Immature natural killer cell (primary cell): ENCODE measurements at places on chromosomes 5 and 9.
A peak's percentile ranks its signal among the peaks of the same experiment; 100 is the strongest.

DNA sequence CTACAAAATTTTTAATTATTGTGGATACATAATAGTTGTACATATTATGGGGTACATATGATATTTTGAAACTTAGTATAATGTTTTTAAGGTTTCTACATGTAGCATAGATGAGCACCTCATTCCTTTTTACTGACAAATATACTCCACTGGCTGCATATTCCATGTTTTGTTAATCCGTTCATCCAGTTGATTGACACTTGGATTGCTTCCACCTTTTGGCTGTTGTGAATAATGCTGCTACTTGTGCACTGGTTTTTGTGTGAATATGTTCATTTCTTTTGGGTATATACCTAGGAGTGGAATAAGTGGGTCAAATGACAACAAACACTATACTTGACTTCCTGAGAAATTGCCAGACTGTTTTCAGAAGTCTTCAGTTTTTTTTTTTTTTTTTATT lies 2.8 kb upstream of the ENTREP1 start:
- no peak overlapping the region for H3K27ac ChIP-seq
- no peak for DNase-seq
- H3K36me3 ChIP-seq, result no peaks in the 10 kb centered on the region
- no peak overlapping the region for H3K4me3 ChIP-seq
- H3K4me1 ChIP-seq, result peaks cover 3% of the 10 kb centered on the region
- H3K27me3 ChIP-seq, result peaks cover 12% of the 10 kb centered on the region

GRCh38 chr5:21398511-21398910 lies 1410.5 kb upstream of the CDH18 start:
- H3K27me3 ChIP-seq, result no peaks in the 10 kb centered on the region
- H3K27ac ChIP-seq, result no peak overlapping the region
- H3K4me1 ChIP-seq, result no peaks in the 10 kb centered on the region
- DNase-seq, result no peak

- H3K4me1 ChIP-seq, result peaks cover 3% of the 10 kb centered on the region
- peaks cover 21% of the 10 kb centered on the region for H3K36me3 ChIP-seq
- H3K27me3 ChIP-seq, result peaks cover 2% of the 10 kb centered on the region
- DNase-seq, result no peak
- H3K27ac ChIP-seq, result peak overlapping the region; percentile 24
- H3K4me3 ChIP-seq, result no peak overlapping the region
Measured at GRCh38 chr5:131719564-131719963, 77.3 kb downstream of the FNIP1 start.

GRCh38 chr9:98978231-98978681 lies 34.5 kb downstream of the COL15A1 start:
- no peak overlapping the region for H3K27ac ChIP-seq
- DNase-seq, result no peak
- H3K36me3 ChIP-seq, result no peaks in the 10 kb centered on the region

DNA sequence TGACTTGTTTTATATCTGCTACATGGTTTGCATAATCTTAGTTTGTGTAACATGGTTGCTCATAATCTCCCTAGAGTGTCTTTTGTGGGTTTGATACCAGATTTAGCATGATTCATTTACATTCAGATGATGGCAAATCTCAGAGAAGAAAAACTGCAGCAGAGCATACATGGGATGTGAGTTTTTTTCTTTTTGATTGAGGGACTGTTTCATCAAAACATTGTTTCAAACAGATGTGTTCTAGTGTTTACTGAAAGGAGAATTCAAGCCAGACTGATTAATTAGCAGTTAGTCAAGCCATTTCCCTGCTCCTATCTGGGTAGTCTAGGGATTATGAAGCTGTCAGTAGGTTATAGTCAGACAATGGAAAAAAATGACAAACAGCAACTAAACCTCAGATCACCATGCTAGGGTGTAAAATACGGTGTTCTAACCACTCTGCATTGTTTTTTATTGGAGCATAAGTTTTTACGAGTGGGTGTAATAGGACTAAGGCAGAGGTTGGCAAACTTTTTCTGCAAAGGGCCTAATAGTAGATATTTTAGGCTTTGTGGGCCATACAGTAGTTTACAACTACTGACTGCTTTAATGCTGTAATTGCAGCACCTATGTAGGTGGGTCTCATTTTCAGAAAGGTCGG lies 10.5 kb upstream of the GDNF start:
- no peaks in the 10 kb centered on the region for H3K36me3 ChIP-seq
- DNase-seq, result no peak

DNA sequence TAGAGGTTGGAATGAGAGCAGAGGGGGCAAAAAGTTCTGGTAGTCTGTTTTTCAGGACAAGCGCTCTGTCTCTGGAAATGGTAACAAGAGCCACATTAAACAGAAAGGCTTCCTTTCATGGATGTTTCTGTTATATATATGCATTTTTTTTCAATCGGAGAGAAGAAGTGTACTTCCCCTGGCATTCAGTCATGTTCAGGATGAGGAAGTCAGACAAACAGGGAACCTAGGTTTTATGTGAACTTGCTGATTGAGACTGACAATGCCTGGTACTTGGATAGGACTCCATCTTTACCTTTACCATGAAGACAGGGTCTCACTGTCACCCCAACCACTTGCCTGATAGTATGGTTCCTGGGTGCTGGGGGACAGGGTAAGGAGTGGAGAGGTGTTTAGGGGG lies 30.1 kb upstream of the ZBED3 start:
- H3K27me3 ChIP-seq, result peaks cover 2% of the 10 kb centered on the region
- no peaks in the 10 kb centered on the region for H3K36me3 ChIP-seq
- no peak for DNase-seq
- no peak overlapping the region for H3K4me3 ChIP-seq
- no peaks in the 10 kb centered on the region for H3K4me1 ChIP-seq

- no peak for DNase-seq
- no peak overlapping the region for H3K4me3 ChIP-seq
- H3K27me3 ChIP-seq, result peaks cover 1% of the 10 kb centered on the region
- H3K4me1 ChIP-seq, result no peaks in the 10 kb centered on the region
- H3K36me3 ChIP-seq, result no peaks in the 10 kb centered on the region
Measured at GRCh38 chr9:130901498-130902203, 5.0 kb upstream of the QRFP start.

GRCh38 chr5:101932599-101932998 lies 363.5 kb downstream of the SLCO4C1 start:
- DNase-seq, result no peak
- H3K27ac ChIP-seq, result no peak overlapping the region
- H3K4me3 ChIP-seq, result no peak overlapping the region
- no peaks in the 10 kb centered on the region for H3K4me1 ChIP-seq

GRCh38 chr5:172926796-172927195 lies 32.4 kb upstream of the RPL26L1 start:
- peaks cover 2% of the 10 kb centered on the region for H3K27me3 ChIP-seq
- H3K4me1 ChIP-seq, result peaks cover 1% of the 10 kb centered on the region
- peaks cover 26% of the 10 kb centered on the region for H3K36me3 ChIP-seq
- H3K4me3 ChIP-seq, result no peak overlapping the region

DNA sequence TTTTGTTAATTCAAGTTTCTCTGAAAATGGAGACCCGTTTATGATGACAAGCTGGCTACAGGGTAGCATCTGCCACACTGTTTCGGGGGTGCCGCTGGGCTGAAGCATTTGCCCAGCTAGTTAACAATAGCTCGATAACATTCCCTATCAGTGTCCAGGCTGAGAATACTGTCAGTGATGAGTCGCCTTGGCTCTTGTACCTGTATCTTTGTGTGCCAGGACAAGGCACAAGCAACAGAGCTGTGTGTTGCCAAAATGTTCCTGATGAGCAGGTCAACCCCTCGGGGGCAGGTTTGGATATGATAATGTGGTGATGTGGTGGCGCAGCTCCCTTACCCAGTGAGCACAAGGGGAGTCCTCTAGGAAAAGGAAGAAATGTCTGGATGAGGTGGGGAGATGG lies 7.0 kb downstream of the TGFBI start:
- H3K27ac ChIP-seq, result peak overlapping the region; percentile 12
- H3K4me1 ChIP-seq, result peaks cover 36% of the 10 kb centered on the region
- H3K36me3 ChIP-seq, result no peaks in the 10 kb centered on the region

DNA sequence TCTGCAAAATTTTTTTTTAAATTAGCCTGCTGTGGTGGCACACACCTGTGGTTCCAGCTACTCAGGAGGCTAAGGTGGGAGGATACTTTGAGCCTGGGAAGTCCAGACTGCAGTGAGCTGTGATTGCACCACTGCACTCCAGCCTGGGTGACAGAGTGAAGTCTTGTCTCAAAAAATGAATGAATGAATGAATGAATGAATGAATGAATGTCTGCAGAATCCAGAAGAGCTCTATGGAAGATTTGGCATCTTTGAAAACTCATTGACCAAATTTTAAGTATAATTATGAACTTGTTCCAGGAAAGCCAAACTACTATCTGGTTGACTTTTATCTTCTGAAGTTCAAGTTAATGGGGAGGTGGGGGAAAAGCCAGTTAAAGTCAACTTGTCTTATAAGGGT lies 94.2 kb upstream of the ERBIN start:
- DNase-seq, result no peak
- peaks cover 2% of the 10 kb centered on the region for H3K27me3 ChIP-seq
- H3K4me3 ChIP-seq, result no peak overlapping the region
- no peaks in the 10 kb centered on the region for H3K4me1 ChIP-seq
- H3K27ac ChIP-seq, result no peak overlapping the region

- H3K36me3 ChIP-seq, result no peaks in the 10 kb centered on the region
- H3K27ac ChIP-seq, result no peak overlapping the region
- no peak overlapping the region for H3K4me3 ChIP-seq
- peaks cover 3% of the 10 kb centered on the region for H3K4me1 ChIP-seq
- H3K27me3 ChIP-seq, result peaks cover 2% of the 10 kb centered on the region
Measured at GRCh38 chr5:88979244-88979643, 96.3 kb upstream of the MEF2C start.

DNA sequence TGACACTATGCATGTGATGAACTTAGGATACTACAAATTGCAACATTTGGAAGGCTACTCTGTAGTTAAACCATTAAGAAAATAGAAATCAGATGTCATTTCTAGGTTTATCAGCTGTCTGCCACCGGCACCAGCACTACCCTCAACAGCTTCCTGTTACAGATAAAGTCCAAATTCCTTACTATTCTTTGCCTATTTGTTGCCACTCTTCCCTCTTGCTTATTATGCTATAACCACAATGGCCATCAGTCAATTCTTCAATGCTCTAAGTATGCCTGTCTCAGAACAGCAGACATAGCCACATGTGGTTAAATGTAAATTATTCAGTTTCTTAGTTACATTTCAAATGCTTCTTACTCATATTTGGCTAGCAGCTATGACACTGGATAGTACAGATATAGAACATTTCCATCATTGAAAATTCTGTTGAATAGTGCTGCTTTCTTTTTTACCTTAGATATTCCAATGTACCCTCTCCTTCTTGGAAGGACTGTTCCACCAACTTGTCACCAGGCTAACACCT lies 21.0 kb downstream of the DHX29 start:
- peaks cover 20% of the 10 kb centered on the region for H3K36me3 ChIP-seq
- H3K27ac ChIP-seq, result no peak overlapping the region
- DNase-seq, result no peak
- no peak overlapping the region for H3K4me3 ChIP-seq
- H3K27me3 ChIP-seq, result no peaks in the 10 kb centered on the region
- H3K4me1 ChIP-seq, result no peaks in the 10 kb centered on the region

GRCh38 chr5:42750507-42750906 lies 6.1 kb upstream of the CCDC152 start:
- H3K4me1 ChIP-seq, result peaks cover 8% of the 10 kb centered on the region
- no peaks in the 10 kb centered on the region for H3K27me3 ChIP-seq
- H3K36me3 ChIP-seq, result no peaks in the 10 kb centered on the region
- no peak overlapping the region for H3K27ac ChIP-seq
- DNase-seq, result no peak

GRCh38 chr5:97191893-97192292 lies 8.8 kb upstream of the RIOK2 start:
- peaks cover 6% of the 10 kb centered on the region for H3K27me3 ChIP-seq
- no peaks in the 10 kb centered on the region for H3K4me1 ChIP-seq
- no peak for DNase-seq
- no peaks in the 10 kb centered on the region for H3K36me3 ChIP-seq
- no peak overlapping the region for H3K27ac ChIP-seq

- no peak overlapping the region for H3K4me3 ChIP-seq
- peaks cover 6% of the 10 kb centered on the region for H3K36me3 ChIP-seq
- peaks cover 1% of the 10 kb centered on the region for H3K27me3 ChIP-seq
- no peak for DNase-seq
Measured at GRCh38 chr5:17156463-17156862, 61.0 kb upstream of the BASP1 start.

DNA sequence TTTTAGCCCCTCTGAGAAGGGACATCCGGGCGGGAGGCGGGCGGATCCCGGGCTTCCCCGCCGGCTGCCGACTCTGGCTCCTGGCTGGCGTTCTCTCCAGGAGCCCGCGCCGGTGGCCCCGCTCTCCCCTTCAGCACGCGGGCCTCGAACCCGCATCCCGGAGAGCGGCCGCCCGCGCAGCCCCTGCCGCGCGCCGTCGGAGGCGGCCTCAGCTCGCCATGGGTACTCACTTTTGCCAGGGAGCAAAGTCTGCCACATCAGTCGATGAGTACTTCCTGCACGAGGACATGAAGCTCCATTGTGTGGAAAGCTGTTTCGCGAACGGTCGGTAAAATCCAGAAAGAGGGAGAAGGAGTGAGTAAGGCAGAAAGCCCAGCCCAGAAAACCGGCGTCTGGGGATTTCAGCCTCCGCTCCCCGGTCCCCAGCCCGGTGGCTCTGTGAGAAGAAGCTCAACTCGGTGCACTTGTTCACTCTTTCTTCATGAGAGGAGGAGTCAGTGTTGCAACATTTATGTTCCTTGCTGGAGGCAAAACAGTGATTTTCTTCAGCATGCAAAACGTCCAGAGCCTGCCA lies at the start of gene PRLR:
Gene PRLR, minus strand, starts transcription at position 450 of the 574 bp plus-strand sequence. CDS start 140,867 bp downstream, outside the sequence.
- H3K36me3 ChIP-seq, result no peaks in the 10 kb centered on the region
- H3K4me3 ChIP-seq, result no peak within 1 kb of the TSS
- no peak for DNase-seq
- peaks cover 8% of the 10 kb centered on the region for H3K27me3 ChIP-seq

DNA sequence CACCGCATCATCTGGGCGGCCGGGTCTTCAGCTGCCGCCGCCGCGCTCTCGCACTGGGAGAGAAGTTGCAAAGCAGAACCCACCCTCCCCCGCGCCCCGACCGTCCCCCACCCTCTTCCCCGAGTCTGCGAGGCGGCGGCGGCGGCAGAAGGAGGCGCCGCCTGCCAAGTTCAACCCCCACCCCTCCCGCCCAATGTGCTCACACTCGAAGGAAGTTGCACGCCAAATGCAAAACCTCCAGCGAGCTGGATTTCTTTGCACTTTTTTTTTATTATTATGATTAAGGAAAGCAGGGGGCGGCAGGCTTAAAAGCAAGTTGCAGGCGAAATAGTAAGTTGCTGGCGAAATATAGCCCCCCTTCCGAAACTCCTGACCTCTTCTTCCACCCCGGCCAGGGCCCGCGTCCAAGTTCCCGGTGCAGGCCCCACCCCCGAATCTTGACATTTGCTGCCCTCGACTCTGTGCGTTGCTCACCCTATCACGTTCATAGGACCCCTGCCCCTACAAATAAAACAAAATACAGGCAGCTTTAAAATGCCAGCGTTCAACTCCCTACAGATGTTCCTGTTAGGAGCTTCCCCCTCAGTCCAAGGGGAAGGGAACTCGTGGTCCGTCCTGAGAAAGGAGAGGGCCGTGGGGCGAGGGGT lies 1.1 kb upstream of the NR3C1 start:
- H3K27me3 ChIP-seq, result peaks cover 20% of the 10 kb centered on the region
- H3K27ac ChIP-seq, result peak overlapping the region; percentile 100
- peak overlapping the region; percentile 97 for H3K4me3 ChIP-seq
- DNase-seq, result no peak

GRCh38 chr9:14081745-14082144 lies 232.2 kb downstream of the NFIB start:
- no peak overlapping the region for H3K4me3 ChIP-seq
- H3K4me1 ChIP-seq, result no peaks in the 10 kb centered on the region
- no peak for DNase-seq

- H3K27ac ChIP-seq, result no peak overlapping the region
- no peaks in the 10 kb centered on the region for H3K4me1 ChIP-seq
- H3K36me3 ChIP-seq, result no peaks in the 10 kb centered on the region
Measured at GRCh38 chr5:138303372-138303771, 28.2 kb downstream of the CDC25C start.
